ENCODE measurements at places on chromosomes 1 and 21.

DNA sequence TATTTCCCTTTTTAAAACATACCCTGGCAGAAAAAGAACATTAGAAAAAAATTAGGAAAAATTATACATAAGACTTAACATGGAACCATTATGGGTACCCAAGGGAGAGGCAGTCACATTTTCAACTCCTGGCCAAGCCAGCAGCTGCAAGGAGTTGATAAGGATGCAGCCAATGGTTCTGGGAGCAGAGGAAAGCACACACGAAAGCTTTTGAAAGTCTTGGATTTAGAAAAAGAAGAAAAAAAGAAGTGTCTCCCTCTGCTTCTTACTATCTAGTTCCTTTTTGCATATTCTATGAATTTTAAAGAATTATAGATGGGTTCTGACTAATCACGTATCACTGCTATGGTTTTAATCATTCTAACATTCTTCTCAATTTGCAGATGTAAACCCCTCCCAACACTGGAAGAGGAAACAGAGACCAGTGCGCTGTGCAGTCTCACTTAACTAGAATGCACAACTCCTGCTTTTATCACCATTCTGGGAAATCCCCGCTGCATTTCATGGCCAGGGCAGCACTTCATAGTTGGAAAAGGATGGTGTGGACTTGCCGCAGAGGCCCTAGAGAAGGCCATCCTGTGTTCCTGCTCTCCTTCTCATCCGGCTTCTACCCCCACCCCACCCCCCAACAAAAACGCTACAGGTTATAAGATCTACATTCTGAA lies 2.7 kb upstream of the CD58 start:
- DNase-seq, result no peak

DNA sequence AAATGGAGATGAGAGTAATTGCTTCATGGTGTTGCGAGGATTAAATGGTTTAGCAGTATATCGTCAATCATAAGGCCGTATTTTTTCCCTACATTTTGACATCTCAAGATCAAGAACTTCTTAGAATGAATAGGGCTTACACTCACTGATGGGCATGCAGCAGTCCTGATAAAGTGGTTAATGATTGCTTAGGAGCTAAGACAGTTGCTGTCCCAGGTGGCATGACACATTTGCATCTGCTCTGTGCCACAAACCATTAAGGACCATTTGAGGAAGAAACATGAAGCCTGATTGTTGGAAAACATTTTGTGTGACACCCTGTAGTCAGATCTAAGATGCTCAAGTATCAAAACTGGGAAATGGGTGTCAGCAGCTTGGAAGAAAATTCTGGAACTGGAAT lies 81.0 kb upstream of the SGIP1 start:
- DNase-seq, result no peak

- no peak for DNase-seq
Observed at GRCh38 chr1:53639251-53639763, 99.7 kb downstream of the GLIS1 start.

GRCh38 chr1:205569411-205570172 lies 62.2 kb downstream of the ELK4 start:
- no peak for DNase-seq

DNA sequence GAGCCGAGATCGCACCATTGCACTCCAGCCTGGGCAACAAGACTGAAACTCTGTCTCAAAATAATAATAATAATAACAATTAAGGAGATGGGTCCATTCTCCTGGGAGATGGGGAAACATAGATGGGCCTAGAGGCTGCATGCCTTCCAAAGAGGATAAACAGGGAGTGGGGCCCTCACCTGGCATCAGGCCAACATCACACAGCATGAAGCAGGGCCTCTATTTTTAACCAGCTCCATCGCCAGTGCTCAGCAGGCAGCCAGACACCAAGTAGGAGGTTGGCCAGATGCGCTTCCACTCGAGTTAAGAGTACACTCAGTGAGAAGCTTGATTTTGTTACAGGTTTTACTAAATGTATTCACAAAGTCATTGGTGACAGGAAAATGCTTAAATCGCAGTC lies 352.0 kb downstream of the RRAGC start:
- no peak for DNase-seq

- no peak for DNase-seq
Observed at GRCh38 chr1:8892026-8892425, 13.5 kb upstream of the ENO1 start.

DNA sequence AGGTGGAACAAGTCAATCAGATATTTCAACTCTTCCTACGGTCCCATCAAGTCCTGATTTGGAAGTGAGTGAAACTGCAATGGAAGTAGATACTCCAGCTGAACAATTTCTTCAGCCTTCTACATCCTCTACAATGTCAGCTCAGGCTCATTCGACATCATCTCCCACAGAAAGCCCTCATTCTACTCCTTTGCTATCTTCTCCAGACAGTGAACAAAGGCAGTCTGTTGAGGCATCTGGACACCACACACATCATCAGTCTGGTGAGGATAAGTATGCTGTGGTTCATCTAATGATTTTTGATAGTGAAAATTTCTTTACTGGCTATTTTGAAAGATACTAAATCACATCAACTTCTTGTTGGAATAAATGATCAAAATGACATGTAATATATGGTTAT lies 67.7 kb upstream of the MPC2 start:
- DNase-seq, result no peak

- DNase-seq, result no peak
Observed at GRCh38 chr21:41250519-41250918, 66.1 kb upstream of the FAM3B start.
